Activated T-cell treated with anti-CD3 and anti-CD28 coated beads, Interleukin-2, amount 50 U/mL, for 24 hours (primary cell): ENCODE measurements at places on chromosomes 12 and 14.

DNA sequence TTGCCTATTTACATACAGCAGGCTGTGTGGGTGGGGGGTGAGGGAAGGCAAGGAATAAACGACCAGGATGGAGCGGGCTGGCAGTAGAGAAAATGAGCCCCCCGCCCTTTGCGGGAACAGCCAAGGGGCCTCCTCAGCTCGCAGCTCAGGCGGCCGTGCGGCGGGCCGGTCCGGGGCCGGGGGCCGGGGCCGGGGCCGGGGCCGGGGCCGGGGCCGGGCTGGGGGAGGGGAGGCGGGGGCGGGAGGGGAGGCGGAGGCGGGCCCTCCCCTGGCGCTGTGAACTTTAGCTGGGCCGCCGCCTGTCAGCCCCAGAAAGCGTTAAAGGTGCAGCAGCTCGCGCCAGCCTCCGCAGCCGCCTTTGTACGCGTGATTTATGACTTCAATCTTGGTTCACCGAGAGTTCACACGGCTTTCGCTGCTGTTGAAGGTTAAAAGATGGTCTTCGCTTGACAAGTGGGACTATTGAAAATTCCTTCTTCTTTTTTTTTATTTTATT is 28.8 kb downstream of the HOXC4 start:
- peak; percentile 52 for DNase-seq

DNA sequence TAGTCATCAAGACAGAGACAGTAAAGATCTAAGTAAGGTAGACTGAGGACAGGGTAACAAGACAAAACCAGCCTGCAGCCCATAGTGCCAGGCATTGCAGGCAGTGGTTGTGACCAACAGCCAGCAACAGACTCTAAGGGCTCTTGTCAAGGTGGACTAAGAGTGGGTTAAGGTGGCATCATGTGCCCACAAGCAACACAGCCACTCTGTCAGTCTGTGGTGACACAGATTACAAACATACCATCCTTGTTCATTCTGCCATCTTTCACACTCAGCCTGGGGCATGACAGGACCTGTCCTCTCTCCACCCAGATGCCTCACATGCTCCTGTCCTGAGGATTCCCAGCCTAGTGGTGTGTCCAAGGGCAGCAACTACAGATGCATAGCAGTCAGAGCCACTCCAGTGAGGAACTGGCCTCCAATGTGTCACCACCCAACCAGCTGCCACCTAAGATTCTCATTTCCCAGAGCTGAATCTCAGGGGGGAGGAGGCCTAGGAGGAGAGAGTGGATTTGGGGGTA is 28.3 kb downstream of the VDR start:
- no peak for DNase-seq

GRCh38 chr14:32985866-32986265 is 47.2 kb downstream of the NPAS3 start:
- no peak for DNase-seq

GRCh38 chr12:29155079-29155478 is 6.0 kb downstream of the FAR2 start:
- DNase-seq, result no peak

- no peak for DNase-seq
Measured at GRCh38 chr12:52203079-52203921, 11.5 kb upstream of the KRT80 start.

- DNase-seq, result no peak
Measured at GRCh38 chr14:106062502-106063272, 536.3 kb downstream of the TMEM121 start.

- no peak for DNase-seq
Measured at GRCh38 chr12:68106160-68106559, 53.4 kb downstream of the IFNG start.

DNA sequence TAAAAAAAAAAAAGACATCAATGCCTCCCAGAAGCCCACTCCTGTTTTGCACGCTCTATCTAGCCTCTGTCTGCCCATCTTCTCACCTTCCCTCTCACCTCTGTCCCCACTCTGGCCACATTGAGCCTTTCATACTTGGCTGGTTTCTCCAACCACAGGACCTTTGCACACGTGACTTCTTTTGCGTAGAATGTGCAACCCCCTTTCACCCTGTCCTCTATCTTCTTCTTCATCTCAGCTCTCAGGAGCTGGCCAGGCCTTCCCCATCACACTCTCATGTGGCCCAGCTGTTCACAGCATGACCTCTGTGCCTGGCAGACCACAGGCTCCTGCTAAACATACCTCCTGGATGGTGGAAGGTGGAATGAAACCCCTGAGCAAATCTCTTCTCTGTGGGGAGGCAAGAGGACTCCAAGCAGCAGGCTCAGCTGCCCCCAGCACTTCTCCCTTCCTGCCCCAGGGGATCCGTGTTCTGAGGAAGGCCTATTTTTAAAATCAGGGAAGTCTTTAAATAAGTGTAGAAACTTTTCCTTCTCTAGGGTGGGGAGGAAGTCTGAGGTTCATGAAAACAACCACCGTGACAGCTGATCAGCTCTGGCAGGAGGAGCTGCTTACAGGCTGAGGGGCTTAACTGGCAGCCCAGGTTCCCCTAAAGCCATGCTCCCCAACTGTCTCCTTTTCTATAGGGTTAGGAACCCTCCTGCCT is 11.6 kb downstream of the HVCN1 start:
- no peak for DNase-seq
